ENCODE measurements at places on chromosomes 11 and 22.
A peak's percentile ranks its signal among the peaks of the same experiment; 100 is the strongest.

DNA sequence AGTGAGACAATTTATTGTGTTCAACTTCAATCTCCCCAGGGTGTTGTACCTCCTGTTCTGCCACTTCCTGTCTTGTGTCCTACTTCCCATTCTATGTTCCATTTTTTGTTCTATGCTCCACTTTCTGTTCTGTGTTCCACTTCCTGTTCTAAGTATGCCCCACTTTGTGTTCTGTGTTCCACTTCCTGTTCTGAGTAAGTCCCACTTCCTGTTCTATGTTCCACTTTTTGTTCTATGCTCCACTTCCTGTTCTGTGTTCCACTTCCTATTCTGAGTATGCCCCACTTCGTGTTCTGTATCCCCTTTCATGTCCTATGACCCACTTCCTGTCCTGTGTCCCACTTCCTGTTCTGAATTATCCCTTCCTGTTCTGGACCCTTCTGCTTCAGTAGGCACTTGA lies 732.7 kb downstream of the TBC1D22A start:
- DNase-seq: no peak

DNA sequence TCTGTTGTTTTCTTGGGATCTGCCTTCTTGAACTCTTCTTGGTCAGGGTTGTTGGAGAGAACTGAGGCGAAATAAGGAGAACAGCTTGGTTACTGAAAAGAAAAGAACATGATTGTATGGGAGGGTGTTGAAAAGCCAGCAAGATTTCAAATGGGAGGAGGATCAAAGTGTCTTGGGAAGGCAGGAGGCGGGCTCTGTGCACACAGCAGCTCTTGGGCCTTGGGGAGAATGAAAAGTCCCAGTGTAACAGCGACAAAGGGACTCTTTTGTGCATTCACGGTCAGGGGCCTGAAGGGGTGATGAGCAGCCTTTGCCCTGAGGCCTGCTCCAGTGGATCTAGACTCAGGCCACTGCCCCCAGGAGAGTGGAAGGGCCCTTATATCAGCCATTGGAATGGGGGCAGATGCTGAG lies 135.4 kb downstream of the ADAMTS15 start:
- DNase-seq: no peak

GRCh38 chr11:114684636-114685035 lies 6.3 kb downstream of the NXPE2 start:
- DNase-seq: no peak

GRCh38 chr11:70517988-70518907 lies 119.9 kb downstream of the CTTN start:
- no peak for DNase-seq

- DNase-seq: no peak
Measured at GRCh38 chr11:27381238-27381666, 18.2 kb upstream of the CCDC34 start.

DNA sequence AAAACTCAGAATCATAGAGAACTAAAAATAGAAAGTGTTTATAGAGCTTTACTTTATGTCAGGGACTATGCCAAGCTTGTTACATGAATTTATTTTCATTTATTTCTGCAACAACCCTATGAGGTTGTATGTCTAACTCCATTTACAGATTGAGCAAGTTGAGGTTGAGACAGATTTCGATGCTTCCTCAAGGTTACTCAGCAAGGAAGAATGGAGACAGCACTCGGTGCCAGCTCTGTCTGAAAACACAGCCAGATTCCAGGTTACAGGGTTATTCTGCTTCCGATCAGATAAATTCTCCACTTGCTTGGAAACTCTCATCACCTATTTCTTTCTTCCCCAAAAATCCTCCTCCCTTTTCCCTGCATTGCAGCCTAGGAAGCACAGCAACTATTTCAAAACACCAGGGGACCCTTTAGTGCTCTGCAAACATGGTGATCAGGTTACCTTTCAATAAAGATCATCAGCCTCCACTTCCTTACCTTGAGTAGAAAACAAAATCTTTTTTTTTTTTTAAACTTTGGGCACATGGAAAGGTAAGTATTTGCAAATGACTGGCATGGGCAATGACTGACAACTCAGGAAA lies 7.0 kb downstream of the MMP3 start:
- DNase-seq: no peak

DNA sequence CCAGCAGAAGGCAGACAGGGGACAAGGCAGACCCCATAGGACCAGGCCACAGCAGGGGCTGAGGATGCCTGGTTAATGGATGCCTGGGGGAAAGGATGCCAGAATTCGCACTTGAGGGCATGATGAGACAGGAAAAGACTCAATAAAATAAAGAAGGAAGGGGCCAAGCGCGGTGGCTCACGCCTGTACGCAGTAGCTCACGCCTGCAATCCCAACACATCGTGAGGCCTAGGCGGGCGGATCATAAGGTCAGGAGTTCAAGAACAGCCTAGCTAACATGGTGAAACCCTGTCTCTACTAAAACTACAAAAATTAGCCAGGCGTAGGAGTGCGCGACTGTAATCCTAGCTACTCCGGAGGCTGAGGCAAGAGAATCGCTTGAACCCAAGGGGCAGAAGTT lies 9.8 kb downstream of the APOBEC3D start:
- DNase-seq: no peak

GRCh38 chr11:112297248-112297866 lies 36.7 kb upstream of the PLET1 start:
- DNase-seq: no peak

DNA sequence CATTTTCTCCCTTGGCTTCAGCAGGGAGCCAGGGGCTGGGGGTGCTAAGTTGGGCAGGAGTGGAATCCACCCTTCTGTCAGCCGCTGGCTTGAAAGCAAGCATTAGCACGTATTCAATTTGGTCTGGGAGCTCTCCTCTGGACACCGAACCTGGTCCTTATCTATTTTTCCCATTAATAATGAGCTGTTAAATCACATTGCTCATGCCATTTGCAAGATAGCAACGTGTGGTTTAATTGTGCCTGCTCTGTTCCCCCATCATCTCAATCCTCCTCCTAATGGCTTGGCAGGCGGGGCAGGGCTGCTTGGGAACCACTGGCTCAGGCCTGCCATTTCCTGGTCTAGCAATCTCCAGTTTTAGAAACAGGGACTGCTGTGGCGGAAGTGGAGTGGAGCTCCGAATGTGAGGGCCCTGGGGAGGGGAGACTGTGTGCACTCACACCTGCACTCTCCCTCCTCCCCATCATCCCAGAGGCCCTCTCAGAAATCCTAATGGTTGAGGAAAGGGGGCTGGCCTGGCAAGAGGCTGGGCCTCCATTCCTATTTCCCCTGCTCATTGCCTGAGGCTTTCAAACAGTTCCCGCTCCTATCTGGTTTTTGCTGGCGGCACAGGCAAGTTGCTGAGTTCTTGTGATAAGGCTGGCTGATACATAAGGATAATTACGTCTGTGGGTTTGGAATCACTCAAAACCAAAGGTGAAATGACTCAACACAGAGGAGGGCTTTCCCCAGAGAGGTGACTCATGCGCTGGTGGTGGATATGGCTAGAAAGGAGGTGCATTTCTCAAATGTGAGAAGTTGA lies 201.2 kb upstream of the E2F8 start:
- DNase-seq: no peak

- peak; percentile 31 for DNase-seq
Measured at GRCh38 chr11:65855927-65856363, 2.0 kb downstream of the CFL1 start.

GRCh38 chr11:64233913-64234586 lies at the start of gene VEGFB:
TSS of gene VEGFB (plus strand) at chr11:64234584. CDS start at chr11:64234834, 250 bp downstream.
- DNase-seq: peak; percentile 60

DNA sequence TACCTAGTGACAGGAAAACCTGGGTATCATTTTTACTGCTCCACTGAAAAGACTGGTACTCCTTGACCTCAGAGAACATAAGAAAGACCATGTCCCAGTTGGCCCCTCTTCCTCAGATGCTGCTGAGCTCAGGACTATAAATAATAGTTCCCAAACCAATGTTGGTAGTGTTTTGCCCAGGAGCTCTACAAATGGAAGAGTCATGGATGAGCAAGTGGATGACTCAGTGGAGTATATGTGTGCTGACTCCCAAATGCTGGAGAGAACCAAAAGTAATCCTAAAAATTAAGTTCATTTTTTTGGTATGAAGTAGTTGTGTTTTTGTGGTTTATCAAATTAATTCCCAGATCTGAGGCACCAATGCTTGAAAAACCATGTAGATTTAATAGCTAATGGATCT lies 482.0 kb downstream of the KCNA4 start:
- DNase-seq: no peak

DNA sequence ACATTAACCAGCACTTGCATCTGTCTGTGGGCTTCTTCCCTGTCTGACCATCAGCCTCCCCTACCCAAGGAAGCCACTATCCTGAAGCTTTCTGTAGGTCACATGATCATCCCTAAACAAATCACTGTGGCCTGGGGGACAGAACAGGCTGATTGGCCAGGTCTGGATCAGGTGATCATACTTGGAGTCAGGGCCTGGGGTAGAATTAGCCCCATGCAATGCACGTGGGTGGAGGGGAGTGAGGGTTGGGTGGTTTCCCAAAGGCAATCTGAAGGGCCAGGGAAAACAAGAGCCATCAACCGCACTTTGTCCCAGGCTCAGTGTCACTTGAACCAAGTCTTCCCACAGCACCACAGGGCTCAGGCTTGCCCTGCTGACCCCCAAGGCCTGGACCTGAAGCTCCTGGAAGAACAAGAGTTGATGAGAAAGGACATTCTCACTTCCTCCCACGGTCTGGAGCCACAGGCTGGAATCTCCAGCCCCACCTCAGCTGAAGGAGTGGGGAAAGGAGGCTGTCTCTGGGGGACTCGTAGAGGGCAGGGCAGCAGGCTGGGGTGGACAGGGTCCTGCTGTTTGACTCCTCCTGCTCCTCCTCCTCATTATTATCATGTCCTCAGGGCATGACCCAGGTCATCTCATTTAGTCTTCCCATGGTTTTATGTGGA lies 31.5 kb upstream of the TSPAN18 start:
- DNase-seq: no peak

- no peak for DNase-seq
Measured at GRCh38 chr11:65445604-65446445, 23.2 kb downstream of the NEAT1 start.

GRCh38 chr22:20829491-20830134 lies 29.0 kb downstream of the PI4KA start:
- DNase-seq: no peak

DNA sequence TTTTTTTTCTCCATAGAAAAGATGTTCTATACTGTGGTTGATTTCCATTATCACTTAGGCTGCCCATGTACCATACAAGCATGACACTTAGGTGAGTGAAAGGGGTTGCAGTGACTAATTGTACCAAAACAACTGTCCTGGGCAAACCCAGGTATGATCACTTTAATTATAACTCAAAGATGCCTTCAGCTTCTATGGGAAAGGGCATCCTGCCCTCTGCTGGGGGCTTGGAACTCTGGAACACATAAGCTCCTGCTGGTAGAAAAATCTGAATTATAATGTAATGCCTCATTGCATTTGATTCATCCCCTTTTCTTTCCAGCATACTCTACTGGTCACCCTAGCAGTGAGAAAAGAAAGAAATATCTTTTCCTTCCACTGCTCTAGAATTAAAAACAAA lies 206.3 kb downstream of the DDX10 start:
- DNase-seq: peak; percentile 21

- no peak for DNase-seq
Measured at GRCh38 chr11:111726301-111726713, 39.9 kb downstream of the PPP2R1B start.
